Left renal pelvis (tissue), 4 donors: ENCODE measurements at places on chromosomes 4 and X. TPM values are rescaled to one million over a fixed set of nuclear protein-coding genes. Genes with fewer than 3 reads are reported as not detected.
A peak's percentile ranks its signal among the peaks of the same experiment; 100 is the strongest.

The CXorf66 gene
- polyA plus RNA-seq: not detected

GRCh38 chrX:23952984-23953907, 45.4 kb downstream of the CXorf58 start:
- DNase-seq: no peak

DNA sequence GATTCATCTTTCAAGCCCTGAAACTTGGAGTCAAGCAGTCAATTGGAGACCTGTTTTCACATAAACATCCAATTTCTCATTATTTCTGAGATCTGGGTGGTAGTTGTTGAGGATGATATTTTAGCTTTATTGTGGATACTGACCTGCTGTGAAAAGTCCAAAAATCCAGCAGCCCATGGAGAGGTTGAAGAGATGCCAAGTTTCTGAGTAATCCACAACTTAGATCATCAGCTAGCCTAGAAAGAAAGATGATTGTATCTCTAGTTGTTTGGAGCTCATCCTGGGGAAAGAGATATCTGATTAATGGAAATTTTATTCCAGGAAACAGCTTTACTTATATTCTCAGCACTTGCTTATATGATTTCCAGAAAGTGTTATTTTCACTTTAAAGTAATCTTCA, 48.6 kb upstream of the DCX start:
- no peak for DNase-seq

- no peak for DNase-seq
These were observed 325.9 kb downstream of the ANKRD50 start for GRCh38 chr4:124386648-124387047.

The SCD5 gene
- 33.7 TPM for polyA plus RNA-seq

The PNMA6F gene
- polyA plus RNA-seq: 0.14 TPM

DNA sequence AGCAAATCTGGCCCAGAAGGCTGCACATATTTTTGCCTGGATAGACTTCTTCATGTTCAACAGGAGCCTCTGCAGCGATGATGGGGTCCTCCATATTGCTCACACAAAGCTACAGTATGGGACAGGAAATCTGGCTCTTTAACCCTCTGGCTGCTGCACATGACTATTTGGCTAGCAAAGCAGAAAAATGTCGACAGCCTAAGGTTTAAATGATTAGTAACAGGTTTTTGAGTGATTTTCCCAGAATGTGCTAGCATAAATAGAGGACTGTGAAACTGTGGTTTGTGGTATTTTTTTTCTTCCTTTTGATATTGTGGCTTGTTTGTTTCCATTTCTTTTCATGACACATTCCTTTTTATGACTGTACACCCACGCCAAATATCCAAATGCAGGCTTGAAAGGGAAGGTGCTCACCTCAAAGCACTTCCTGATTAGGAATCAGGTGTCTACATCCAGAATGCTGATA, 120.2 kb upstream of the GK2 start:
- no peak for DNase-seq

DNA sequence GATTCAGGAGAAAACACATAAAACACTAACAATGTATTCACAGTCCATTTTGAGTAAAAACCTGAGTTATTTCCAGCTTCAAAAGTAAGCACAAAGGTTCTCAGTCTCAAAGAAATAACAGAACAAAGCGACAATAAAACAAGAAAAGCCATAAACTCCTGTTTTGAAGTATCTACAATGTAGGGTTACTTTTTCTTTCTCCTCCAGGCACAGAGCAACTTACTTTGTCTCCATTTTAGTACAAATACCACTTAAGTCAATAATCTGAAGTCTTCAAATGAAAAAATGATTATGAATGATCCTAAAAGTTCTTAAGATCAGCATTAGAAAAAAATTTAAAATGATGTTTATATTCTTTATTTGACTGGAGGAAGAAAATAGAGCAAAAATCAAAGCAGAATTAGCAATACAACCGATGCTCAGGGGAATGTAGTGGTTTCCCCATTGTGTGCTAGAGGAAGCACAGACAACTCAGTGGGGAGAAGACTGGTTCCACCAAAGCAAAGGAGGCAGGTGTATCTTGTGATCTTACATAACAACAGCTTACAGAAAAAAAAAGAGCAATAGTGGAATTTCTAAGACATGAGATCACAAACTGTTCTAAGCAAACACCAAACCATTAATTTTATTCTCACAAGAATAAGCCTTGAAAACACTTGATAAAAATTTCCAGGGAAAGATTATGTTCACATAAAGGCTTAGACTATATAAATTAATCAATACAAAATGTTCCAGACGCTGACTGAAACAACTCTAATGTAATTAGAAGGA, 35.1 kb downstream of the EPHA5 start:
- DNase-seq: no peak

DNA sequence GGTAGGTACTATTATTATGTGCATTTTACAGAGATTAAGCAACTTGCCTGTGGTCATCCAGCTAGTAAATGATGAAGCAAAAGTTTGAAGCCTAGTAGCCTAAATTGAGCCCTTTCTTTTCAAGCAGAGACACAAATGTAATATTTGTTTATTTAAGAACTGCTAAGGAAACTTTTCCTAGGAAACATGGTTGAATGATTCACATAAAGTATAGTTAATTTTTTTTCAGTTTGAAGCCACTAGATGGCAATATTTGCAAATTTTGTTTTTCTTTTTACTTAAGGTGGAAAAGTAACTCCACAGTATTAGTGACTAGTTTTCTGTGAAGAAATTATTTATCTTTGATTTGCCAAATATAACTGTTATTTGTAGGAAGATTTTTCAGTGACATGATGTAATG, 52.8 kb upstream of the ANKRD17 start:
- no peak for DNase-seq

The TMEM131L gene
- polyA plus RNA-seq: 35.5 TPM

The KLF8 gene
- polyA plus RNA-seq: 9.4 TPM

- DNase-seq: no peak
These were observed 352.5 kb downstream of the GPM6A start for GRCh38 chr4:175459571-175459970.

The MAP3K15 gene
- 4.4 TPM for polyA plus RNA-seq

- DNase-seq: no peak
These were observed 47.0 kb upstream of the SPRY1 start for GRCh38 chr4:123349421-123350190.

The ATP2B3 gene
- 0.10 TPM for polyA plus RNA-seq

GRCh38 chr4:62162606-62163005, 962.5 kb downstream of the ADGRL3 start:
- no peak for DNase-seq

The MAPK10 gene
- 58.7 TPM for polyA plus RNA-seq

- no peak for DNase-seq
These were observed 33.6 kb upstream of the JADE1 start for GRCh38 chr4:128775916-128776315.

DNA sequence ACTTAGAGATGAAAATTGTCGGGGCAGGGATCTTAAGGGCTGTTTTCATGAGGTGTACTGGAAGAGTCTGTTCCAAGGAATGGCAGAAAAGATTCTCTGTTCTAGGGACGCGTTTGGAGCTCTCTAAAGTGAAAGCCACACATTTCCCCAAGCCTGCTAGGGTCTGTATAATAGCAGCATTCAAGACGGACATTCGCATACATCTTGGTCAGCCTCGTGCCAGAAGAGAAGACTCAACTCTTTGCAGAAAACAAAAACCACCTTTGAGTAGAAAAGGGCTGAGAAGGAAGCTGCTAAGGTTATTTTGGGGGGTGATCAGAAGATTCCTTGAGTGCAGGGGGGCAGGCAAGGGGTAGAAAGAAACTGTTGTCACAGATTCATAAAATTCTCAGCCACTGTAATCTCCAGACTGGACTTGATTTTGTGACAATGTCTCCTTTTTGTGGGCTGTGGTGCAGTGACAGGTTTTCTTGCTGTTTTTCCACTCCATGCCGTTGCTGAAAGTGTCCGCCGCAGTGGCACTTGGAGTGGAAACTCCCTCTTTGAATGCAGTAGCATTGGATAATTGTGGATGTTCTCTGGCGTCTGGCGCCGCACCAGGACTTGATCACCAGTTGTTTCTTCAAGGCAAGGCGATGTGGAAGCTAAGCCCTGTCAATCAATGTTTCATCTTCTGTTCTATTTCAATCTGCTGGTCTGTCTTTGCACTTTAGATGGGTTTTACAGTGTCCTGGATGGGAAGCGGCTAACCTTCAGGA, 2.9 kb downstream of the GYG2 start:
- DNase-seq: no peak

DNA sequence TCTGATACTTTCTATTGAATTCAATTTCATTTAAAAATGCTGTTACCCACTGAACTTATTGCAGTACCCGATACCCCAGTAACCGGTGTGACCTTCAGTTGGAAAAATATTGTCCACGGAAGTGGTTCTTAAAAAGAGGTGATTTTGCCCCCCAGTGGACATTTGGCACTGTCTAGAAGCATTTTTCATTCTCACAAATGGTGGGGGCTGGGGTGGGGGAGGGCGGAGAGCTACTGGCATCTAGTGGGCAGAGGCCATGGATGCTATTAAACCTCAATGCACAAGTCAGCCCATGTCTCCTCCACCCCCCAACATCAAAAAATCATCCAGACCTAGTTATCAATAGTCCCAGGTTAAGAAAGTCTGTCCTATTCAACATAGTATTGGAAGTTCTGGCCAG, 19.6 kb upstream of the CHM start:
- no peak for DNase-seq

- DNase-seq: no peak
These were observed 37.8 kb upstream of the NHSL2 start for GRCh38 chrX:71872542-71873458.

DNA sequence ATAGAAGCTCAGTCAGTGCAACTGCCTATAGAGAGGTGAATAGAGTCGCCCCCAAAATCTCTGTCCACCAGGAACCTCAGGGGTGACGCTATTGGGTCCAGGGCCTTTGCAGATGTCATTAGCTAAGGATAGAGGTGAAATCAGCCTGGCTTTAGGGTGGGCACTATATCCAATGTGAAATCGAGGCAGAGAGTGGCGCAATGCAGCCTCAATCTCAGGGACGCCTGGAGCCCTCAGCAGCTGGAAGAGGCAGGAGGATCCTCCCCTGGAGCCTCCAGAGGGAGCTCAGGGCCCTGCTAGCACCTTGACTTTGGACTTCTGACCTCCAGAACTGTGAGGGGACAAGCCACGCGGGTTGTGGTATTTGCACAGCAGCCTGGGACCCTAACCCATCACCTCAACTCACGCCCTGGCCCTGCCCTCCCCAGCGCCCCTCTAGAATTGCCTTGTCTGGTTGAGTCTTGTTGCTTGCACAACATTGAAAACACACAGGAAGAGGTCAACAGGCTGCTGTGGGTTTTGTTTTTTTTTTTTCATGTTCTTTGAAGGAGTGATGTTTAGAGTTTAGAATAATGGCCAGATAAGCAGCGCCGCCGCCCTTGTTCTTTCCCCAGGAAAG, 89.4 kb upstream of the PSAPL1 start:
- DNase-seq: no peak

GRCh38 chr4:82519776-82520175, 42.0 kb downstream of the TMEM150C start:
- DNase-seq: no peak

DNA sequence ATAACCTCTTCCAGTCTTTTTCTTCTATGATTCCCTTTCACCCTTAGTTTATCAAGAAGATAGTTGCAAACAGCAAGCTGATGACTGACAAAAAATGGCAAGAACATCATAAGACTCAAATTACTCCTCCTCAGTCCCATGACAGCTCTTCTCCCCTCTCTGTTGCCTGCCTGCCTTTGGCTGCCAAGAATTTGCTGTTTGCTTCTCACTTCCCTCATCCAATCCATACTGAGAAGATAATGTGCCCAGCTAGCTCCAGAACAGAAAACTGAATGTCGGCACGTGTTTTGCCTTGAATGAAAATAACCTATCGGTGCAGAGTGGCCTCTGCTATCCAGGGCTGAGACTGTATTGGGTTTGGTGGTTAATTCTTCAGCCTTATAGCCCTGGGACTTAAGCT, 192.1 kb downstream of the PPARGC1A start:
- DNase-seq: no peak

The NDST4 gene
- 1.1 TPM for polyA plus RNA-seq

The SLC4A4 gene
- 4.1 TPM for polyA plus RNA-seq

GRCh38 chr4:8355864-8356565, 84.5 kb downstream of the ACOX3 start:
- no peak for DNase-seq

GRCh38 chr4:48787056-48787455, 7.0 kb upstream of the FRYL start:
- DNase-seq: peak; percentile 72

DNA sequence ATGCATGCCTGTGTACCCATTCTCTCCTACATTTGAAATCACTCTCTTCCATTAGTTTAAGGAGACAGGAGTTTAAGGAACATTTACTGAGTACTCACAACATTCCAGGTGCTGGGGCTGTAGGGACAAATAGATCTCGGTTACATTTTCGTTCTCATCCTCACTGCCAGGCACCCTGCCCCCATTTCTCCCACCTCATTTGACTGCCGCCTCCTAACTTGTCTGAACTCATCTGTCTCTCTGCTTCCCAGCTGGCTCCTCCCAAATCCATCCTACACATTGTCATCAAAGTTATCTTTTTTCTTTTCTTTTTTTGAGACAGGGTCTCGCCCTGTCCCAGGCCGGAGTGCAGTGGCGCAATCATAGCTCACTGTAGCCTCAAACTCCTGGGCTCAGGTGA, 19.8 kb upstream of the MPC1L start:
- DNase-seq: no peak

GRCh38 chr4:115272185-115272584, 158.8 kb upstream of the NDST4 start:
- DNase-seq: no peak

- peak; percentile 44 for DNase-seq
These were observed 342.7 kb upstream of the PABPC4L start for GRCh38 chr4:134544303-134544770.

The TMEM255A gene
- polyA plus RNA-seq: 13.5 TPM

DNA sequence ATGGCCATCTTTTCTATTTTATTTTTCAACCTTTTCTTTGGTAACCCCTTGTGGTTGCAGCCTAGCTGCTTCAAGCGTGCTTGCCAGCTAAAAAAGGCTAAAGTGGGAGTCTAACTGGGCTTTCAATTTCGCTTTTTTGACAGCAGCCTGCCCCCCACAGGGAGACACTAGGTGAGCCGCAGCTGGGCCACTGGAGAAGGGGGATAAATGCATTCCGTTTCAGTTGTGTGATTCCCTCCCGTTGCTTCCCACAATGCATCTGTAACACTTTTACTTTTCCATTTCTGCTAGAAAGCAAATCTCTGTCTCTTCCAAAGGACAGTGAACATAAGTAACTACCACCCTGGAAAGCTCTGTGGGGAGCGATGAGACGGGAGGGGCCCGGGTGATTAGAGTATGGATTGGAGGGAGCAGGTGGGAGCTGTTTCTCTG, 86.3 kb upstream of the RAPGEF2 start:
- DNase-seq: no peak

DNA sequence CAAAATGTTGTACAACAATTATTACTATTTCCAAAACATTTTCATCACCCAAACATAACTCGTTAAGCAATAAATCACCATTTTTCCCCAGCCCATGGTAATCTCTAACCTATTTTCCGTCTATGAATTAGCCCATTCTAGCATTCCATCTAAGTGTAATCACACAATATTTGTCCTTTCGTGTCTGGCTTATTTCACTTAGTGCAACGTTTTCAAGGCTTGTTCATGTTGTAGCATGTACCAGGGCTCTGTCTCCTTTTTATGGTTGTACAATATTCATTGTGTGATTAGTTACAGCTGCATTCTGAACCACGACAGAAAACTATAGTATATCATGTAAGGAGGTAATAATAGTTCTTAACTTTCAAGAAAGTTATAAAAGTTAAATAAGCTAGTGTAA, 656.0 kb upstream of the HS3ST1 start:
- no peak for DNase-seq

- DNase-seq: no peak
These were observed 669.3 kb downstream of the PDHA2 start for GRCh38 chr4:96509039-96509741.

GRCh38 chr4:115325836-115326235, 212.4 kb upstream of the NDST4 start:
- DNase-seq: no peak

- no peak for DNase-seq
These were observed 30.8 kb downstream of the COMMD8 start for GRCh38 chr4:47432749-47433148.

The NPY2R gene
- polyA plus RNA-seq: 0.05 TPM
